ENCODE measurements at places on chromosomes 1 and 21.

GRCh38 chr1:226002667-226003501 lies 3.7 kb upstream of the SDE2 start:
- peak; percentile 82 for DNase-seq

DNA sequence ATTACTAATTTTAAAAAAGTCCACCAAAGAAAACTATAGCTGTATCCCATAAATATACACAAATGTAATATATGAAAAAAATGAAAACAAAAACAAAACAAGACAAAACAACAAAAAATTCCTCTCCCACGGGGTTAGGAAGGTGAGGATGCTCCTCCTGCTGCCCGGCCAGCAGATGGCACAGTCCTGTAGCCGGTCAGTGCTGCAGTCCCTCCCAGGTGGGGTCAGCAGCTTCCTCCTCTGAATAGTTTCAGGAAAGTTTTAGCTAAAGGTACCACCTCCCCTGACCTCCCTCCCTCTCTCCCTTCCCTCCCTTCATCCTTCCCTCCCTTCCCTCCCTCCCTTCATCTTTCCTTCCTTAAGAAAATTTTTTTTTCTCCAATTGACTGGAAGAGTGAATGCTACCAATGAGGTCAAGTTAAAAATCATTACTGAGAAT lies 67.8 kb upstream of the BCL10 start:
- no peak for DNase-seq

- DNase-seq: no peak
Observed at GRCh38 chr1:209095627-209096595, 487.6 kb upstream of the CAMK1G start.

DNA sequence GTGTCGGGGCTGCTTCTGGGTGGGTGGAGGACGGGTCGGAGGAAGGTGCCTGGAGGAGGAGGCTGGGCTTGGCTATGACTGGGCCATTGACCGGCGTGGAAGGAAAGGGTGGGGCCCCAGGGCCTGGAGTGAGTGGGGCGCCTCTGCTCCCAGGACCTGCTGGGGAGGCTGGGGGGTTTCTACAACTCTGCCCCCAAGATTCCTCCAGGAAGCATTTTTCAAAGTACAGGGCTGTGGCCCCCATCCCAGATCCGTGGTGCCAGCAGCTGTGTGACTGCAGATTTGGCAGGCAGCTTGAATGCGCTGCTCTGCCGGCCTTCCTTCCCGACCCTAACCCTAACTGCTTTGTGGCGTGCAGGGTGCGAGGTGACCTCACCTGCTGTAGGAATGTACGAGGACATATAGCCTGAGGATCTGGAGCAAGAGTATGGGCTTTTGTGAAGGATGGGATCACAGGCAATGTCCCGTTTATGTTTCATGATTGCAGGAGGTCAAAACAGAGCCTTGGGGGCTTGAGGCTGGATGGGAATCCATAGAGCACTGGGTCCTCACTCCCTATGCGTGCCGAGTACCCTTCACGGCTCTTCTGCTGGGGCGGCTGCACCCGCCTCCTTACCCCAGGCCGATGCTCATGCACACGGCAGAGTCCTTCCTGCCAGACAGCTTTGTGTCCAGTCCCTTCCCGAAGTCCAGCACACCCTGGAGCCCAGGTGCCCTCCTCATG lies 24.7 kb downstream of the TRPM2 start:
- DNase-seq: no peak

- DNase-seq: no peak
Observed at GRCh38 chr1:111938123-111938522, 51.3 kb downstream of the KCND3 start.

- no peak for DNase-seq
Observed at GRCh38 chr1:27133991-27134390, 20.9 kb downstream of the SLC9A1 start.

GRCh38 chr21:46213620-46214286 lies 14.8 kb downstream of the LSS start:
- DNase-seq: no peak

GRCh38 chr1:83641206-83641658 lies 357.7 kb downstream of the TTLL7 start:
- DNase-seq: no peak

DNA sequence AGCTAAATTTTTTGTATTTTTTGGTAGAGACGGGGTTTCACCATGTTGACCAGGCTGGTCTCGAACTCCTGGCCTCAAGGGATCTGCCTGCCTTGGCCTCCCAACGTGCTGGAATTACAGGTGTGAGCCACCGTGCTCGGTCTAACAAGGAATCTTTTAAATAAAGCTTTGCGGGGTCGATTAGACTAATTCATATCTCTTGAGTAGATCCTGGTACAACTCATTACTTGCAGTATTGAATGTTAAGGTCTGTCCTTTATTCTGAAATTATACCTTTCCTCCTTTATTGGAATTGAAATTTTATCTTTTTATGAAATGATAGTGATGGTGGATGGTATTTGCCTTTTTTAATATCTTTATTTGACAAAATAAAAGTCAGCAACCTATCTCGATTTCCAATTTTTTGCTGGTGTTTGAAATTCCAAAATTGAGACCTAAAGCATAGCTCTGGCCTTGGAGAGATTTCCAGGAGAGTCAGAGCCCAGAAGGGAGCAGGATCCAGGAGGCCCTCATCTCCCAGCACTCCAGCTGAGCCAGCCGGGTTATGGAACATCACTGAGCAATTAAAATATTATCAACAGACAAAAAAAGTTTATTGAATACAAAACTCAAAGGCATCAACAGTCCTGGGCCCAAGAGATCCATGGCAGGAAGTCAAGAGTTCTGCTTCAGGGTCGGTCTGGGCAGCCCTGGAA lies 4.7 kb downstream of the S100A2 start:
- no peak for DNase-seq

GRCh38 chr1:85494904-85495266 lies 29.9 kb upstream of the DDAH1 start:
- DNase-seq: no peak

DNA sequence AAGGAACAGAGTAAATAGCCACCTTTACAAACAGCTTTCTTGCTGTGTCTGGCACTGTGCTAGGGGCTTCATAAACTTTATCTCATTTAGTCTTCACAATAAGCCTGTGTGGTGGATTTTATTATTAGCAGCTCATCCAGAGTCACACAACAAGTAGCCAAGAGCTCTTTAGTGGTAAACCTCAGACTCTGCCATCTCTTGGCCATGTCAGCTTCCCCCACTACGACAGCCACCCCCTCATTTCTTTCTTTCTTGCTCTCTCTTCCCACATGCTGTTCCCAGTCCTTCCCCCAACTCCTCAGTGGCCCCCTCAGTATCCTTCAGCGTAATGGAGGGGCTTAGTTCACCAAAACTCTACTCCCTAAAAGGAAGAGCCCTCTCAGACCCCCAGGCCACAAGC lies 1.2 kb upstream of the ZNF683 start:
- DNase-seq: no peak

DNA sequence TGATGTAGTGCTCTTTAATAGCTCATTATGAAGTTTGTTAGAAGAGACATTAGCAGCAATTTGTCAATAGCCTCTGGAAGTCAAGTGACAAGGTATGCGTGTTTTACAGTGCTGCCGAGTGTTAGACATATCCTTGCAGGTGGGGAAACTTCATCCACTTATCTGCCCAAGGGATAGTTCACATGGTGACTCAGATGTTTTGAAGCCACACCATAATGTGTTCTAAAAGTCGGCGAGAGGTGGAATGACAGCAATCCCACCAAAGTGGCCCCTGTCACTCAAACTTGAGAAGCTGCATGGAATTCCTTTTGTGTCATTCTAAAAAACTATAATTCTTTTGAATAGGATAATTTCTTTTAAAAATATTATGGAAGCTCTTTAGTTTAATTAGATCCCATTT lies 98.1 kb downstream of the RUNX1 start:
- no peak for DNase-seq

DNA sequence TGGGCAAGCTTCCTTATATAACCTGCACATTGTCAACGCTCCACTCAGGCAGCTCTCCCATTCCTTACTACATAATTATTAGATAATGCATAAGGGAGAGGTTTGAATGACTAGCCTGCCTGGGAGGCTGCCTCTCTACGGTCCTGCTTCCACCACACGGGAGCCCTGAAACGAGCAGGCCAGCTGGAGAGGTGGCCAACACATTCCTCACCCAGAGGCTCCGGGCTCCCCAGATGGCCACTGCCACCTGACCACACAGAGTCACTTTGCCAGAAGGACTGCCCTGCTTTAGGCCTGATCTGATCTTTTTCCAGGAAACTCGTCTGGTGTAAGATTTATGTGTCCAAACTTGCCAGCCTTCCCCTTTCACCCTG lies 27.9 kb downstream of the HIVEP3 start:
- DNase-seq: peak; percentile 32

- DNase-seq: no peak
Observed at GRCh38 chr1:62778208-62778607, 5.7 kb upstream of the ATG4C start.

DNA sequence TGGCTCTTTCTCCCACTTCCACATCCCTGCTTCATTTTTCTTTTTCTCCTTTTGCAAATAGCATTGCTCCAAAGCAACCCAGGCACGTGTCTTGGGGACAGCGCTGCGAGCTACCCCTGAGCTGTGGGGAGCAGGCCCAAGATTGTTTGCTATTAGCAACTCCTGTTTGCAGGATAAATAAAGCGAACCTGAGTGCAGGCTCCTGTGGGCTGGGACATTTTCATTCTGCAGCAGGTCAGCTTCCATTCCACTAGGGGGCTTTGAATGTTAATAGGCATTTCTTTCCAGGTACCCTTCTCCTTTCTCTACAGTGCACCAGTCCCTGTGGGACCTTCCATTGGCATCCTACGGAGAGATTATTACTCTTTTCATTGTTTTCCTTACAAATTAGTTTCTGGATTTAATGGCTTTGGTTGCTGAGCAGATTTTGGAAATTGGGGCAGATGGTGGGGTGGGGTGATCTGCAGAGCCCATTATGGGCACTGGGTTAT lies 54.0 kb downstream of the OLFML3 start:
- DNase-seq: no peak

DNA sequence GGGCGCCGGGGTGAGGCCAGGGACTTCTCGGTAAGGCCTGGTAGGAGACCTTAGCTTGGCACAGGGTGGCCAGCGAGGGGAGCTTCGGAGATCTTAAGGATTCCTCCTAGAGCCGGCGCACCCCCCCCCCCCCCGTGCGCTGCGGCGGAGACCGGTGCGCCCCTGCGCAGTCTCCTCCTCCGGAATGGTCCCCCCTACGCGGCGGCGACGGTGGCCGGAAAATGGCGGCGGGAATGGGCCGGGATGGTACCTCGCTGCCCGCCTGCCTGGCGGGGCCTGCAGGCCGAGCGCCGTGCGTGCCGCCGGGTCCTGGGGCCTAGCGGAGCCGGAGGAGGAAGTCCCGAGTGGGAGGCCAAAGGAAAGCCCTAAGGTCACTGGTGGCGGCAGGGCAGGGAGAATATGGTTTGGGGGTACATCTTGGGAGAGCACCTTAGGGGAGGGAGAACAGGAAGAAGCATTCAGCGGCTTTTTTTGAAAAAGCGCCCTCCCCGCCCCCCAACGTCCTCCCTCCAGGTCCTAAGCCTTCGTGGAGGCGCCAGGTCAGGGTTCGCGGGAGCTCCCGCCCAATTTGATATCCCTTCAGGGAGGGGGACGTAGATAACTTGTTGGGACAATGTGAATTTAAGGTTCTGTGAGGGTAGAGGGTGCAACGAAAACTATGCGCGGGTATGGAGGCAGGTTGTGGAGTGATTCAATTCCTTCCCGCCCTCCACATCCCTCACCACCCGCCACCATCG lies 429 bp downstream of the SRRM1 start:
- DNase-seq: no peak

DNA sequence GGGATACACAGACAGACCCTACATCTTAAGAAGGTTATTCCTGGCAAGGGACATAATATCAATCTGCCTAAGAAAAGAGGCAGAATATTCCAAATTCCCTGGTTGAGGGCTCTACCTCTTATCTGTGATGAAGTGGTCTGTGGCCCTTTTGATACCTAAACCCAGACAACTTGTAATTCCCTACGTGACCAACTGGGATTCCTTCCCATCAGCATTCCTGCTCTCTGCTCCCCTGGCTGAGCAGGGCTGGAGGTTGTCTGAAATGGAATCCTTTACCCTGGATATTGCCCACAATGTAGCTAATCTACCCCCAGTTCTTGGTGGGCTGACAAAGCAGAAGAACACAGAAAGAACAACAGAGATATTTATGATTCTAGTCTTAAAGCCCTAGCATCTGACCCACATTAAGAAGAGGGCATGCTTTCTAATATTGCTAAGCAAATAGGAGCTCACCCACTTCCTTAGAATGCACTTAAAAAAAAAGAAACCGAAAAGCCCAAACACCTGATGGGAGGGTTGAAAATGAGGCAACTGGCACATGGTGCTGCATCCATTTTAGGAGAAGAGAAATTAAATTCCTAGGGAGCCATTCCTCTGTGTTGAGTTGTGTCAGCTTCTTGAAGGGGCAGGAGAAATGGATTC lies 36.8 kb downstream of the GADD45A start:
- no peak for DNase-seq

- DNase-seq: no peak
Observed at GRCh38 chr1:14741082-14741481, 142.6 kb downstream of the KAZN start.

- no peak for DNase-seq
Observed at GRCh38 chr1:24963099-24963872, 33.2 kb upstream of the RUNX3 start.

- no peak for DNase-seq
Observed at GRCh38 chr1:223242382-223242955, 99.4 kb upstream of the TLR5 start.

- no peak for DNase-seq
Observed at GRCh38 chr1:187947359-187947758, 1118.6 kb downstream of the PLA2G4A start.

DNA sequence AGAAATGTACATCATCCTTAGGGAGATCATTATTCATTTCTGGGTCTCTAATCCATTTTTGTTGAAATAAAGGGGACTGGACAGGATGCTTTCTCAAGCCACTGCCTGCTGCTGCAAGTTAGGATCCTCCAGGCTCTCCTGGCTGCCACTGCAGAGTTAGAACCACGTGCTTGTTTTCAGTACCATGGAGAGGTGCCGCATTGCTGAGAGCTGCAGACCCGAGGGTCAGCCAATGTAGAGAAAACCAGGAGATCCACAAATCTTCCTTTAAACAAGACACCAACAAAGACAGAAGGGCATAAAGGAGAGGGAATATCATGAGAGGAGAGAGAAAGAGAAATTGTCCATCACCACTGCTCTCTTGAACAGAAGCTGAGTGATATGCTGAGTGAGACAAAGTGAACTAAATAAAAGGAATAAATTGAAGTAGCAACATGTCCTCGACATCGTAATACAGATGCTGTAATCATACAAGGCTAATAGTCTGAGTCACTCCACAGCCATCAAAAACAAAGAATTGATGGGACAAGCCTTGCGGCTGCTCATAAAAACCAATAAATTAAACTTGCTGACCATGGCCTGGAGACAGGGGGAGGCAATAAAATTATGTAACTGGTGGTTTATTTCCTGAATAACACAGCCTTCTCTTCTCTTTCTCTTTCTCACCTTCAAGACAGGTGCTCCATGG lies 255.7 kb downstream of the OMA1 start:
- no peak for DNase-seq

- no peak for DNase-seq
Observed at GRCh38 chr1:147754661-147755060, 5.7 kb downstream of the GJA5 start.

GRCh38 chr1:224539971-224540370 lies 76.1 kb upstream of the CNIH3 start:
- DNase-seq: no peak
